A549 treated with CORT108297 at 1 μM for 4 hours (cell line): ENCODE measurements at places on chromosomes 7 and 10. TPM values are rescaled to one million over a fixed set of nuclear protein-coding genes. Genes with fewer than 3 reads are reported as not detected.

The STEAP1B gene
- total RNA-seq: 0.08 to 0.20 TPM (median 0.13 TPM) in 5 replicates

The JAKMIP3 gene
- total RNA-seq: 1.4 to 1.8 TPM (median 1.7 TPM) in 5 replicates

The SVIL gene
- 18.1 to 25.2 TPM (median 20.1 TPM) in 5 replicates for total RNA-seq

The MKX gene
- total RNA-seq: not detected in 5 replicates

The SPAM1 gene
- total RNA-seq: not detected in 5 replicates

The POM121 gene
- 32.8 to 42.6 TPM (median 40.1 TPM) in 5 replicates for total RNA-seq

The HYAL4 gene
- total RNA-seq: not detected in 5 replicates

The TRPV5 gene
- not detected in 5 replicates for total RNA-seq

The OIT3 gene
- 0.05 to 0.07 TPM (median 0.06 TPM) in 3 of 5 replicates, not detected in the others for total RNA-seq

The FXYD4 gene
- total RNA-seq: not detected in 5 replicates

The GPR26 gene
- not detected in 5 replicates for total RNA-seq

The MRLN gene
- not detected in 5 replicates for total RNA-seq

The H2BK1 gene
- not detected in 5 replicates for total RNA-seq

The ELAPOR2 gene
- total RNA-seq: 0.05 to 0.12 TPM (median 0.07 TPM) in 3 of 5 replicates, not detected in the others

The AGR3 gene
- total RNA-seq: 0.27 TPM in 1 of 5 replicates, not detected in the others

The COBL gene
- 4.2 to 4.6 TPM (median 4.5 TPM) in 5 replicates for total RNA-seq

The CREB5 gene
- total RNA-seq: 2.4 to 6.0 TPM (median 3.8 TPM) in 5 replicates

The ZSCAN25 gene
- 7.8 to 9.4 TPM (median 8.7 TPM) in 5 replicates for total RNA-seq

The FAM25C gene
- total RNA-seq: 0.53 to 3.3 TPM (median 1.4 TPM) in 4 of 5 replicates, not detected in the other

The SLC26A3 gene
- total RNA-seq: not detected in 5 replicates

The GNGT1 gene
- total RNA-seq: not detected in 5 replicates

The NODAL gene
- total RNA-seq: not detected in 5 replicates

The IKZF1 gene
- not detected in 5 replicates for total RNA-seq

The TEX36 gene
- not detected in 5 replicates for total RNA-seq

The CUL2 gene
- total RNA-seq: 22.3 to 27.6 TPM (median 23.2 TPM) in 5 replicates

The ZPBP gene
- not detected in 5 replicates for total RNA-seq

The ZP3 gene
- total RNA-seq: 16.6 to 21.8 TPM (median 19.3 TPM) in 5 replicates

The GPR146 gene
- total RNA-seq: 1.1 to 2.8 TPM (median 2.1 TPM) in 5 replicates

The RNF133 gene
- not detected in 5 replicates for total RNA-seq

The HHEX gene
- total RNA-seq: 14.4 to 15.8 TPM (median 14.9 TPM) in 5 replicates
